ENCODE measurements at places on chromosomes 3 and 15. TPM values are rescaled to one million over a fixed set of nuclear protein-coding genes. Genes with fewer than 3 reads are reported as not detected.

Gene FANCI
- total RNA-seq = 12.6 TPM

DNA sequence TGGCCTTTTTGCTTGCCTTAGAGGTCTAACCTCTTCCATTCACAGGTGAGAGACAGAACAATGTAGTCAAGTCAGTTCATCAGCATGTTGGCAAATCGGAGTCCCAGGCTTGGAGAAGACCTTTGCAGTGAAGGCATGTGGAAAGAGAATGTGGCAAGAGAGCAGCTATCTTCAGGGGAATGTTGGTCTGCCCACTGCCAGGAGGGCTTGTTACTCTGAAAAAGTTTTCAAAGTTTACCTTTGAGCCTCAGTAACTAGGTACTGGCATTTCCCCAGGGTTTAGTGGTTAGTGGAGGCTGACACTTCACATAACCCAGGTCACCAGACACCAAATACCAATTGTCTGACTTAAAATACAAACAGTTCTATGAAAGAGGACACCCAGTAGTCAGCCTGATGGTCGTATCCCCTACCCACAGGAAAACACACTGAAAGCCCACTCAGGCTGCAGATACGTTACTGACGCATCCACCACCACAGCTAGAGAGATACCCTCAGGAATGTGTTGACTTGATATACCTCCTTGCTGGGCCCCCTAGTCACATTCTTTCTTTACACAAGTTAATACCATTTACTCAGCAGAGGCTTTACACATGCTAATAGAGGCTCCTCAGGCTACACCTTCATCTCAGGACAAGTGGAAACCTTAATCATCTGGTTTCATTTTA lies 9.7 kb upstream of the ARID3B start:
- DNase-seq = peak; percentile 91

GRCh38 chr15:85576392-85576791 lies 196.0 kb downstream of the AKAP13 start:
- no peak for DNase-seq

DNA sequence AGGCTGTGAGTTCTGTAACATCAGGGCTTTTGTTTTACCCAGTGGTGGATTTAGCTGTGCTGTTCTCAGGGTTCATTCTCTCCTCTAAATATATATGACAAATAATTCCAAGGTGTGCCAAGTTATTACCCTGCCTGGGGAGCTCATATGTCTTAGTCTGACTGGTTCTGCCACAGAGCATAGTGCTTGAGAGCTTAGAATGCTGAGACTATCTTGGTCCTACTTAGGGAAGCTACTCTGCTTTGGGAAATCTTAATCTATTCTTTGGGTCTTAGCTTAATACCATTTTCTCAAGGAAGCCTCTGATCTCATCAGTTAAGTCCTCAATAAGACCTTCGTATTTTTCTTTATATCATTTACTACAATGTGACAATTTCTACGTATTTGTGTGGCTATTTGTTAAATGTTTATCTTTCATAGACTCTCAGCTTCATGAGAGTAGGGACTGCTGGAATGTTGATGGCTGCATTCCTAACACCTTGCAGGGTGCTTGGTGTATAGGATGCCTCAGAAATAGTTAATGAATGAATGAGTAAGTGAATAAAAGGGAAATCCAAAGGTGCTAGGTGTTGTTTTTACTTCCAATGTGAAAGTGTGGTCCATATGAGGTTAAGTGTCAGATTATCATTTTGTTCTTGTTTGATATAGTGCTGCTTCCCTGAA lies 1.8 kb downstream of the OTOL1 start:
- no peak for DNase-seq

GRCh38 chr3:97552186-97552585 lies 212.4 kb upstream of the ARL6 start:
- DNase-seq = no peak

- DNase-seq = no peak
Observed at GRCh38 chr3:130971208-130971607, 55.4 kb downstream of the ASTE1 start.

- no peak for DNase-seq
Observed at GRCh38 chr15:44706946-44707636, 4.0 kb downstream of the PATL2 start.

Gene SYNPR
- total RNA-seq = not detected

- no peak for DNase-seq
Observed at GRCh38 chr3:130662501-130662996, 84.1 kb downstream of the PIK3R4 start.

DNA sequence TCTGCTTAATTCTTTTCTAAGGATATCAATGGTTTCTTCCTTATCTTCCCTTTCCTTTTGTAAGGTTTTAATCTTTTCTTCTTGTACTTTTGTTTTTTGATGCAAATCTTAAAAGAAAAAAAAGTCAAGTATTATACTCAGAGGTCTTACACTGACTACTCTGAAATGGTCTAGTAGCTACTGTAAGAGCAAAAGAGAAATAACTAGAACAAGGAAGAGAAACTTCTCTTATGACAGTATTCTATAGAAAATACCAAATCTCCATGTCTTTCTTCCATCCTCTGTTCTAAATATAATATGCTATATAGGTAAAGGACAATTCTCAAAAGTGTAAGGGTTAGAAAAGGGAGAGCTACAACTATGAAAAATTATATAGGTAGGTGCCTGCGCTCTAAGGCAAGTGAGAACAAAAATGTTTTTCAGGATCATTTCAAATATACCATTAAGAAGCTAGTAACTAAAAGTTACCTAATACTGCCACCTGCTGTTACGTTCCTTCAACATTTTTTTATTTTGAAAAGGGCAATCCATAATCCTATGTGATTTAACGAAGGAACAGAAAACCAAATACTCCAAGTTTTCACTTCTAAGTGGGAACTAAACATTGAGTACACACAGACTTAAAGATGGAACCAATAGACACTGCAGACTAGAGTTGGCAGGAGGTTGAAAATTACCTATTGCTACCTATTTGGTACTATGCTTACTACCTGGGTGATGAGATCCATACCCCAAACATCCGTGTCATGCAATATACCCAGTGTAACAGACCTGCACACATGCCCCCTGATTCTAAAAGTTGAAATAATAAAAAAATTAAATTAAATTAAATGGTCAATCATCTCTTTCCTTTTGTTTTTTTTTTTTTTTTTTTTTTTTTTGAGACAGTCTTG lies 36.7 kb downstream of the CIP2A start:
- DNase-seq = no peak

DNA sequence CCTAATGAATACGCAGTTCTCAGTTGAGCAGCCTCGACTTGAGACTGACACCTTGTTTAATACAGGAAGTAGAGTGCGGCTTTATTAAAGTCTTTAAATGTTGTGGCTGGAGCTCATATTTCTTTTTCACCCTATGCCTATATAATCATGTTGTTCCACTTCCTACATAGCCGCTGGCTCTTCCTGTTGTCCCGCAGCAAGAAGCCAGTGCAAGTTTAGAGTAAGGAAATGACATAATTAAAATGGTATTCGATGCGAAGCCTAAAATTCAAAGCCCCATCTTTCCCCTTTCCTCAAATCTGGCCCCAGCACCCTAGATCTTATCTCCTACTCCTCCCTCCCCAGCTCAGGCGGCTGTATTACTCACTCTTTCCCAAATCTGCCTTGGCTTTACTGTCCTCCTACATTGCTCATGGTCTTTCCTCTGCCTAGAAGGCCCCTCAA lies 7.5 kb upstream of the PHLDB2 start:
- no peak for DNase-seq

Gene KBTBD12
- total RNA-seq = 0.08 TPM

DNA sequence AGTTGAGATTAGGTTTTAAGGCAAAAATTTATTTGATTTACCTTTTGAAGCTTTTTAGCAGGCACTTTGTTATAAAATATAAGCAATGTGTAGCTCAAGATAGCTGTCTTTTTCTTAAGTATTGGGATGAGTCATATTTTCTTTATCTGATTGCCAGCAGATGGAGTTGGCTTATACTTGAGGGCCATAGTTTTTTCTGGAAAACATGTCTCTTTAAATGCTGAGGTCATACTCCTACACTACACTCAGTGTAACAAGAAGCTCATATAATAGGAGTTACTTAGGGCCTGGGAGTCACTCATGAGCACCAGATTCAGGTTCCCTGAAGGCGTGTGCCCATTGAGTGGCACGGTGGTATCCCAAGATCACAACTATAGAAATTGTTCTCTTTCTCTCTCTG lies 579.8 kb downstream of the EDEM1 start:
- DNase-seq = no peak

DNA sequence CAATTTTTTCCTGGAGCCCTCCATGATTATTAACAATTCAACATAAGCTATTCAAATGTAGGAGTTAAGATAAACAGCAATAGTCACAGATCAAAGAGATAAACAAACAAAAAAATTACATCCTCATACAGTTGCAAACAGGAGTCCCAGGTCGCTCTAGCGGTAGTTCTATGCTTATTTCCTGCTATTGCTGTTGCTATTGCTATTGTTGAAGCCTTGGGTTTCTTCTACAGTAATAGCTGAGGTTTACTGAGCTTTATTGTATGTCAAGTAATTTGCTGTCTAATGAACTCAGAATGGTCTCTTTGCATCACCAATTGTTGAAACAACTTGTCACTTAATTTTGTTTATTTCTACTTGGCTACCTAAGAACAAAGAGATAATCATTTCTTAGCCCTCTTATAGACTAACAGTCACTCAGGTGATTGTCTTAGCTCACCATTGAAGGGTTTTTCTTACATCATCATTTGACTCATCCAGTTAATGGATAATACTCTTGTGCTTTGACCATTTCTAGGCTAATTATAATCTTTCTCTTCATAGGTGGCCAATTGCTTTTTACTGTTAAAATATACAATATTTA lies 654.6 kb downstream of the MECOM start:
- DNase-seq = peak; percentile 83

GRCh38 chr3:122927726-122928125 lies 99.8 kb downstream of the SEMA5B start:
- no peak for DNase-seq

Gene PLSCR4
- total RNA-seq = 1.7 TPM

Gene OR5K2
- not detected for total RNA-seq

DNA sequence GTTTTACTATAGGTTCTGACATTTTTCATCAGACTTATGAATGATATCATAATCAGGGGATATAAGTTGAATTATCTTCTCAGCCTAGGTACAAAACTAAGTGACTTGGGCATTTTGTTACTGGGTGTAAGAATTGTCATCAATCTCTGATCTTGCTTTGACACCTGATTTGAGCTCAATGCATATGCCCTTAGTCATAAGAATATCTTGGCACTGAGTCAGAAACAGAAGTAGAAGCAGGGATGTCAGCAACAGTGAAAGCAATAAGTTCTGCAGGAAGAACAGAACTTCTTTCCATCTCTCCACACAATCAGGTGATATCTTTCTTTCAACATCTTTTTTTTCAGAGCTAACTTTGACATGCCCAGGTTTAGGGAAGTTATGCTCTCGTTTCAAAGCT lies 14.6 kb downstream of the SLITRK3 start:
- peak; percentile 4 for DNase-seq

DNA sequence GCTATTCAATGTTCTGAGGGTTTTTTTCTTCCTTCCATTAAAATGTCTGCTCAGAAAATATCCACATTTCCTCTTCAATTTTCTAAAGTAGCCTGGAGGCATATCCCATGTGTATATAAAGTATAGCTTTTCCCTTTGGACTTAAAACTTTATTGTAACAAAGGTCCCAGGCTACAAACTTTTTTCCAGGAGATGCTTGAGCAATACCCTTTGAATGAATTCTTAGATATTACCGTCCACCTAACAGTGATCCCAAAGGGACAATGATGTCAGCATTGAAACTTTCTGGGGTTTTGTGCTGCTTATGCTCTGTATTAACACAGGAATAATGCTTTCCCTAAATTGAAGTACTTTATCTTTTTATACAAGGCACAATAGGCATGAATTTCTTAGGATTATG lies 525.2 kb downstream of the CADM2 start:
- no peak for DNase-seq

Gene APH1B
- 12.1 TPM for total RNA-seq

GRCh38 chr3:43053291-43053690 lies 52.6 kb downstream of the POMGNT2 start:
- DNase-seq = no peak

- no peak for DNase-seq
Observed at GRCh38 chr3:156751461-156752025, 74.6 kb upstream of the LEKR1 start.

GRCh38 chr3:197297002-197297401 lies 1.4 kb downstream of the DLG1 start:
- no peak for DNase-seq

- DNase-seq = no peak
Observed at GRCh38 chr15:60134609-60135008, 130.5 kb downstream of the FOXB1 start.

Gene BRPF1
- 21.3 TPM for total RNA-seq

- DNase-seq = no peak
Observed at GRCh38 chr15:29550834-29551465, 271.3 kb downstream of the TJP1 start.

GRCh38 chr3:57787867-57788623 lies 31.9 kb downstream of the SLMAP start:
- DNase-seq = peak; percentile 21

GRCh38 chr15:41024131-41024530 lies 70.9 kb downstream of the CHAC1 start:
- no peak for DNase-seq

- DNase-seq = no peak
Observed at GRCh38 chr3:192645437-192645836, 81.9 kb downstream of the FGF12 start.

GRCh38 chr3:143269741-143270140 lies 150.2 kb downstream of the CHST2 start:
- DNase-seq = no peak

Gene HGD
- total RNA-seq = 0.88 TPM

DNA sequence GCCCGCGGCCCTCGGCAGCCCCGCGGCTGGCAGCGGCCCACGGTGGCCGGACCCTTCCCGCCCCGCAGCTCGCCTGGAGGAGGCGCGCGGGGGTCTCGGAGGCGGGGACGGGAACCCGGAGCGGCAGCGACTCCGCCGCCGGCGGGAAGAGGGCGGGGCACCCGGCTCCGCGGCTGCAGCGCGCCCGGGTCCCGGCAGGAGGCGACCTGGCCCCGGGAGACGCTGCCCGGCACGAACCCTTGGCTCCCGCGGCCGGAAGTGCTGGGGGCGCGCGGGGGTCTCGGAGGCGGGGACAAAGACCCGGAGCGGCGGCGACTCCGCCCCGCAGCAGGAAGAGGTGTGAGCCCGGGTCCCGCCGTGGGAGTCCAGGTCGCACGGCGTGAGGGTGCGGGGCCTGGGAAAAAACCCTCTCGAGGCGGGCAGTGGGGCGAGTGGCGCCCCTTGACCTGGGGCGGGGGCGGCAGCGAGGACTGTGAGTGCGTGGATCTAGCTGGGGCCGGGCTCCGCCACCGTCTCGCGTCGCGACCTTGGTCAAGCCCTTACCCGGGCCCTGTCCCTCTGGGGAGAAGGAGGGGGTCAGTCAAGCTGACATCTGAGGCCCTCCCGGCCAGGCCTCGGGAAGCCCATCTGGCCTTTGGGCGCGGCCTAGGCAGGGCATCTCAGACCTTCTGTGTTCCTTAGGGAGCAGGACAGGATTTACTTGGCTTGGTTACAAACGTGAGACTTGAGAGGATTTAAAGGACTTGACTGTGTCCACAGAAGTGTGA lies at the start of gene CIB2:
Gene CIB2 (minus strand): TSS at position 151 of the 767 bp plus-strand sequence. CDS start 230 bp downstream, outside the sequence.
- no peak for DNase-seq

DNA sequence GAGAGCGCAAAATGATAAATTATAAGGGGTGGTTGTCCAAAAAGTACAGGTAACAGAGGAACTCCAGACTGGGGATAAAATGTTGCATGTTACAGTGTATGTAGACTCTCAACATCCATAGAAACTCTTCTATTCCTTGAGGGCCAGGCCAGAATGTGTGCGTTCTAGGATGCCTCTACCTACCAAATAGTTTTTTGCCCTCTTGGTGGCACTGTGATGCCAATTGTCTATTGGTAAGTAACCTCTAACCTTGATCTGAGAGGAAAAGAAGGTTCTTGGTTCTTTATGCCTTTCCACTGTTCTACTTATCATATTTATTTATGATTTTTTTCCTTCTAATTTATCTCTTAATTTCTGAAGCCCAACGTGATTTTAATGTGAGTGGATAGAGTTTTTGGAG lies 424.6 kb downstream of the GRM7 start:
- DNase-seq = no peak

All from kidney epithelial cell (primary cell).